Hematopoietic multipotent progenitor cell treated with erythropoietin and hydrocortisone succinate and interleukin-3 and kit ligand, for 4 days (in vitro differentiated cells): ENCODE measurements at places on chromosomes 13 and 19.

DNA sequence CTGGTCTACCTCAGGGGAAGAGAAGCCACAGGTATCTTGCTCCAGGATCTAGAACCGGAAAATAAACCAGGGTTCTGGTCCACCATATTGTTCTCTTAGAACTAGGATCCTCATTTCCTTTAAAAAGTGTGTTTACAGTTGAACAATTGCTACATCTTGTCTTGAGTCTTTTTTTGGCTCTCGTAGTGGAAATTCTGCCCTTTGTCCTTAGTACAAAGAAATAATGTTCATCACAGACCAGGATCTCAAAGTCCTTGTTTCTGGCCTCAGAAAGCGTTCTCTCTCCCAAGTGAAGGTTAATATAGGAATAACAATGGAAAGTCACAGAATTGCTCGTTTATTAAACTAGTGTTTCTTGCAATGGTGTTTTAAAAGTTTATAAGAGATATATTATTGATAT is 20.8 kb downstream of the KLF2 start:
- no peak for DNase-seq

- peak; percentile 18 for DNase-seq
These were observed at the start of gene PCDH17 for GRCh38 chr13:57631596-57632275. PCDH17 (plus strand) TSS chr13:57631744; CDS start chr13:57632547, 803 bp downstream.

- no peak for DNase-seq
These were observed 40.8 kb downstream of the SLITRK5 start for GRCh38 chr13:87712012-87712411.

GRCh38 chr13:44234566-44234965 is 139.1 kb upstream of the SERP2 start:
- DNase-seq = no peak

GRCh38 chr19:12156223-12157058 is at the start of gene ZNF625:
ZNF625 (minus strand) TSS chr19:12156734; CDS start chr19:12156558, 176 bp downstream.
- DNase-seq = peak; percentile 91

GRCh38 chr19:1164684-1165531 is 9.2 kb downstream of the SBNO2 start:
- DNase-seq = no peak

DNA sequence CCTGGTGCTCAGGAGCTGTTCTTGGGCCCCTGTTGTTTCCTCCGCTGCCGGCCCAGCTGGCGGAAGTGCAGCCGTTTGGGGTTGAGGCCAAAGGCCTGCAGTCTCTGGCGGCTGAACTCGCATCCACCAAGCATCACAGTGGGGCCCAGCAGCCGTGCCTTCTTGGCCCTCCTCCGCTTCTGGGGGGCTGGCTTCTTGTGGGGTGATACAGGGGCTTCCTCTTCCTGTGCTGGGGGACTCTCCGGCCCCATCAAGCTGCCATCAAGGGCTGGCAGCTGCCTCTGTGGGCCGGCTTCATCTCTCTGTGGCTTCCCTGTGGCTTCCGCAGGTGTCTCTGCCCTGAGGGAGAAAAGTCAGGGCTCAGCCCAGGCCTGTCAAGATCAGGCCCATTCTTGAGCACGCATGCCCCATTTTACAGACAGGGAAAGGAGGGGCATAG is 10.3 kb downstream of the ATG4D start:
- peak; percentile 95 for DNase-seq

DNA sequence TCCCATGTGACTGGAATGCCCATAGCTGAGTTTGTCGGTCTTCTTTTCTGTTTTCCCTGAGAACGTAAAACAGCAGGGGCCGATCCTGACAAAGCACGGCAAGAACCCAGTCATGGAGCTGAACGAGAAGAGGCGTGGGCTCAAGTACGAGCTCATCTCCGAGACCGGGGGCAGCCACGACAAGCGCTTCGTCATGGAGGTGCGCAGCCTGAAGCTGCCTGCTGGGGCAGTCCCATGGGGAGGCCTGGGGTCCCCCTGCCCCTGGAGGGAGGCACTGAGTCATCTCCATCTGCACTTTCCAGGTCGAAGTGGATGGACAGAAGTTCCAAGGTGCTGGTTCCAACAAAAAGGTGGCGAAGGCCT is 18.2 kb upstream of the QTRT1 start:
- no peak for DNase-seq

DNA sequence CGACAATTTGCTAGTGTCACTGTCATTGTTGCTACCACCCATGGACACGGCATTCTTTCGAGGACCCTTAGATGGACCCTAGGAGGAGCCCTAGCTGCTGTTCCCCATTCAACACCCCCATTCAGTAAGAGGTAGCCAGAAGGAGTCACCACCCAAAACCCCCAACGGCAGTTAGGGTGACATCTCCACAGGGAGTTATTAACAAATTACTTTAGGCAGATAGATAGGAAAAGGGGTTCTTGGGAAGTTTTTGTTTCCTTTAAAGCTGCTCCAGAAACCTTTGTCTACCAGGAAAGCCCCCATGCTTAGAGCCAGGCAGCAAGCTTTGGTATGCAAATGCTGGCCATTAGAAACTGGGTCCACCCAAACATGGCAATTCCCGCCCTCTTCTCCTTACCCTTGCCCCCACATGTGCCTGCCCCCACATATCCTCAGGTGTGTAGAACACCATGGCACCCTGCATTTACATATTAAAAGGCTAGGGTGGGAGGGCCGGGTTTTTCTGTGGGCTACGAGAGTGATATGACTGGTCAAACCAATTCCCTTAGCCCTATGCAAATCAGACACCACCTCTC is 190.9 kb downstream of the SLITRK6 start:
- no peak for DNase-seq

DNA sequence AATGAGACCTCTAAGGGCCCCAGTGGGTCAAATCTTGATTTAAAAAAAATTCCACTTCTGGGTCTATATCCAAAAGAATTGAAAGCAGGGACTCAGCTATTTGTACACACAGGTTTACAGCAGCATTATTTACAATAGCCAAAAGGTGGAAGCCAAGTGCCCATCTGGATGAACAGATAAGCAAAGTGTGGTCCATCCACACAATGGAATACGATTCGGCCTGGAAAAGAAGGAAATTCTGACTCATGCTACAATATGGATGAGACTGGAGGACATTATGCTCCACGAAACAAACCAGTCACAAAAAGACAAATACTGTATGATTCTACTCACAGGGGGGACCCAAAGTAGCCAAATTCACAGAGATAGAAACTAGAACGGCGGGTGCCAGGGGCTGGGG is 76.7 kb downstream of the CACNA1A start:
- no peak for DNase-seq

- DNase-seq = no peak
These were observed 15.7 kb upstream of the IGFL4 start for GRCh38 chr19:46056536-46056935.
